ENCODE measurements at places on chromosomes 13 and 19.

DNA sequence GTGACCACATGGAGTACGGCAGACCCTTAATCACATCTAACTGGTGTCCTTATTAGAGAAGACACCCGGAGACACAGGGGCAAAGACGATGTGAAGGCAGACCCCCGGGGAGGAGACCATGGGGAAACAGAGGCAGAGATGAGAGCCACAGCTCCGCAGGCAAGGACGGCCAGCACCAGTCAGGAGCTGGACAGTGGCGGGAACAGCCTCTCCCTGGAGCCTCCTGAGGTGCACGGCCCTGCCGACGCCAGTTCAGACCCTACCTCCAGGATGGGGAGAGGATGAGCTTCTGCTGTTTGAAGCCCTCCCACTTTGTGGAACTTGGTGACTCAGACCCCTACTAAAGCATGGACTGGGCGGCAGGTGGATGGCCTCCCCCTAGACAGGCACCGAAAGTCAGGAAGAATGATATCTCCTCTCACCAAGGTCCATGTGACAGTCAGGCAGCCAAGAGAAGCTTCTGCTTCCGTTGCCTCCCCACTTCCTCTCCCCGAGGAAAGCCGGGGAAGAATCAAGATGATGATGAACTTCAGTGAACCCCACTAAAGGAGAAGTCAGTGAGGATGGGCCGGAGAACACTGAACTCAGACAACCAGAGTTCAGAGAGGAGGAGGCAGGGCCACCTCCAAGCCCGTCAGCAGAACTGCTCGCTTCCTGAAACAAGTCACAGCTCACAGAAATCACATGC is 25.4 kb downstream of the RAB20 start:
- peak; percentile 23 for DNase-seq

- DNase-seq, result no peak
These were observed 95.5 kb upstream of the RNF113B start for GRCh38 chr13:98272549-98272948.

- no peak for DNase-seq
These were observed 3.9 kb upstream of the ATP11A start for GRCh38 chr13:112685896-112686295.

- DNase-seq, result no peak
These were observed 194.5 kb downstream of the NBEA start for GRCh38 chr13:35136585-35136984.

DNA sequence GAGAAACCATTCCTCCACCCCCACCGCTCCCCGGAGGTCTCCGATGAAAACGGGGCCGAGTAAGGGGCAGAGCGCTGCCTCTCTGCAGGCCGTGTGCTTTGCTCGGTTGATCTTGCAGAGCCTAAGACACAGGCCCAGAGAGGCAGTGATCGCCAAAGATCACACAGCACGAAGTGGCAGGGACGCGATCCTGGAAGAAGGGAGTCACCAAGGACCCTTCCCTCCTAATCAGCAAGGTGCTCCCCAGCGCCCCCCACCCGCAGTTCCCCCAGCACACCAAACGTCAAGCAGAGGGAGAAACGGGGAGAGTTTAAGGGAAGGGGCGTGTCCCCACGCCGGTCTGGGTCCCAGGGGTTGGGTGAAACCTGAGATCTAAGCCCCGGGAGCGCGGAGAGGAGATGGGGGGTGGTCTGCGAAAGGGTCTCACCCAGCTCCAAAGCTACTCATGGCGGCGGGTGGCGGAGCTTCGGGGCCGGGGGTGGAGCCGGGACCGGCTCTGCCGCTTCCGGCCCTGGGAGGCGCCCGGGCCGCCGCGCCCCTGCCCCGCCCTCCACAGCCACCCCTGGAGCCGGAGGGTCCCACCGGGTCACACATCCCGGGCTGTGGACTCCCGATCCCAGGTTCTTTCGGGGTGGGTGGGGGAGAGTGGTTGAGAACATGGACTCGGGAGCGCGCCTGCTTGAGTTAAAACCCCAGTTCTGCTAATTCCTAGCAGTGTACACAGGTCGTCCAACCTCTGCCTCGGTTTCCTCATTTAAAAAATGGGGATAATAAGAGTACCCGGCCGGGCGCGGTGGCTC is at the start of gene EML2:
Gene EML2 (minus strand): TSS at position 468 of the 800 bp plus-strand sequence. CDS start 21 bp downstream, at position 447.
- peak; percentile 53 for DNase-seq

GRCh38 chr19:9850235-9850959 is 15.3 kb downstream of the PIN1 start:
- DNase-seq, result no peak

DNA sequence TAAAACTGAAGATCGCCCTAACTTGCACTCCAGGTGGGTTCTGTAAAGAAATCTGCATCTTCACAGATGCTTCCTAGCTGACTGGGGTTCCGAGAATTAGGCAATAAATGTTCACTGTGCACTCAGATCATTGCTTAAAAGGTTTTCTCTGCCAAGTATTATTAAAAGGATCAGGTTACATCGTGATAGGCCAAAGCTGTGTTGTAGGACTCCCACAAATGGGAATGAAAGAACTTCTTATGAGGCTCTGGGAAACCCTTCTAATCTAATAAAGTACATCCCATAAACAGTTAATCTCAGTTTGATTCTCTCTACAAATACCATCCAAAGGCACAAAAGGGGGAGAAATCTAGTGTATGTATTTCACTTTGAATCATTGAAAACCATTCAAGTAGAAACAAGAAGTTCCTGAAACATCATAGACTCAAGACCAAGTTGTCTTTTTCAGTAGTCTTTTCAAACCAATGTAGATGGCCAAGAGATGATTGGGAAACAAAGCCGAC is 7.1 kb upstream of the POU4F1 start:
- no peak for DNase-seq

GRCh38 chr13:99385940-99386339 is 78.7 kb upstream of the GPR183 start:
- DNase-seq, result no peak

DNA sequence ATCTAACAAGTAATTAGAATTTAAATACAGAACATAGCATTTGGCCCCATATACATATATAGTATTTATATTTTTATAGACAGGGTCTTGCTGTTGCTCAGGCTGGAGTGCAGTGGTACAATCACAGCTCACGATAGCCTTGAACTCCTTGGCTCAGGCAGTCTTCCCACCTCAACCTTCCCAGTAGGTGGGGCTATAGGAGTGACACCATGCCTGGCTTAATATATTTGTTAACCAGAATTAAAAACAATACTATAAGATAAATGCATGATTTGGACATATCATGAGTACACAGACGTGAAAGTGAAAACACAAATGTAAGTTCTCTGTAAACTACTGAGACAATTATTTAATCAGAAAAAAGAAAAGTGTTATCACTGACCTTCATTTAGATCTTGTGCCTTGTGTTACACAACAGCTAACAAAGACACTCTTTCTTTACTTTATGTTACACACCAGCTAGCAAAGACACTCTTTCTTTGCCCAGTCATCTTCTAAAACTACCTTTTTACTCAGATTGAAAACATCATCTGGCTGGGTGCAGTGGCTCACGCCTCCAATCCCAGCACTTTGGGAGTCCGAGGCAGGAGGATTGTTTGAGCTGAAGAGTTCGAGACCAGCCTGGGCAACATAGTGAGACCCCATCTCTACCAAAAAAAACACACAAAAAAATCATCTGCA is 22.6 kb downstream of the CARS2 start:
- DNase-seq, result peak; percentile 43

- DNase-seq, result no peak
These were observed 5.5 kb upstream of the KCTD4 start for GRCh38 chr13:45206340-45206739.

- no peak for DNase-seq
These were observed 4.4 kb downstream of the CHMP2A start for GRCh38 chr19:58550362-58551122.

GRCh38 chr19:17490411-17490810 is 20.1 kb downstream of the SLC27A1 start:
- DNase-seq, result peak; percentile 53

GRCh38 chr13:85170372-85170771 is 628.8 kb downstream of the SLITRK6 start:
- DNase-seq, result no peak

DNA sequence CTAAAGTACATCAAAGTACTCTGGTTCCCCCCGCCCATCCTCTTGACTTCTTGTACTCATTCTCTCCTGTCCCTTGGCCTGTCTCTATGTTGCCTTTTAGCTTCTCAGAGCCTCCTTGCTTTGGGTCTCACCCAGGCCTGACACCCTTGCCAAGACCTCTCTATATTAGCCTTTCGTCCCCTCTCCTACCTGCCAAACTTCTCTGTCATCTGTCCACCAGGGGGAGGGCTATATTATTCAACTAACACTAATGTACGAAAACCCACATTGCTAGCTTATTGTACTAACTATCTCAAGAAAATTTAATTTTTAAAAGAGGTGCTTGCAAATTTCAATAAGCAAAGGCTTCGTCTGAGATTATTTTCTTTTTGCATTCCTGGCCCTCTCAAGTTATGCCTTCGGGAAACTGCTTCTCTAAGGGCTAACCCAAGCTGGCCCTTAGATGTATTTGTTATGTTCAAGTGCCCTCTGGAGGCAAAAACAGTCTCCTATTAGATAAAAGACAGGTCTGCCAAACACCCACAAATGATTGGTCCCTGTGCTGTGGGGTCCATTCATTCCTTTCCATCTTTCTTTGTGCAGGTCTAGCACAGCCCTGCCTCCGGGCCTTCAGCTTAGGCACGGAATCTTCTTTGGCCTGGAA is 6.3 kb upstream of the MRPS31 start:
- peak; percentile 74 for DNase-seq

- no peak for DNase-seq
These were observed 431 bp downstream of the FUT3 start for GRCh38 chr19:5850743-5851293.

- no peak for DNase-seq
These were observed 654 bp downstream of the ZIC5 start for GRCh38 chr13:99970651-99971575.

DNA sequence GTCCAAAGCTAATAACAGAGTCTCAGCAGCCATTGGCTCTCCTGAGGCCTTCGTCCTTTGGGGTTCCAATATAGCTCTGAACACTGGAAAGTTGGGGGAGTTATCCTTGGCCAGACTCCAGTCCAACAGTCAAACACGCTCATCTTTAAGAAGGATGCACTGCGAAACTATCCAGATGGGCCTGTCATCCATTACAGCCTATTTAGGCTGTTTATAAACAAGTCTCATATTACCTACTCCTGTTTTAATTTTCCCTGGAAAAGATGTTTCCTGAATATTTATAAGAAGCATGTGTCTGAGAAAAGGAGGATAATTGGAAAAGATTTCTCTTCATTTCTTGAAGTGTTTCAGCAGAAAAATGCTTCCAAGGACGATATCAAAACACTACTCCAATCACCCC is 170.7 kb downstream of the DCT start:
- no peak for DNase-seq

- DNase-seq, result no peak
These were observed 44.4 kb downstream of the FAM124A start for GRCh38 chr13:51266642-51267041.

All from CD4-positive, alpha-beta T cell treated with Interleukin-10 for 1 hour (primary cell).